ENCODE measurements at places on chromosomes 6 and 20.
A peak's percentile ranks its signal among the peaks of the same experiment; 100 is the strongest.

- no peak for DNase-seq
These were observed 736.4 kb upstream of the MARCKS start for GRCh38 chr6:113120582-113121285.

DNA sequence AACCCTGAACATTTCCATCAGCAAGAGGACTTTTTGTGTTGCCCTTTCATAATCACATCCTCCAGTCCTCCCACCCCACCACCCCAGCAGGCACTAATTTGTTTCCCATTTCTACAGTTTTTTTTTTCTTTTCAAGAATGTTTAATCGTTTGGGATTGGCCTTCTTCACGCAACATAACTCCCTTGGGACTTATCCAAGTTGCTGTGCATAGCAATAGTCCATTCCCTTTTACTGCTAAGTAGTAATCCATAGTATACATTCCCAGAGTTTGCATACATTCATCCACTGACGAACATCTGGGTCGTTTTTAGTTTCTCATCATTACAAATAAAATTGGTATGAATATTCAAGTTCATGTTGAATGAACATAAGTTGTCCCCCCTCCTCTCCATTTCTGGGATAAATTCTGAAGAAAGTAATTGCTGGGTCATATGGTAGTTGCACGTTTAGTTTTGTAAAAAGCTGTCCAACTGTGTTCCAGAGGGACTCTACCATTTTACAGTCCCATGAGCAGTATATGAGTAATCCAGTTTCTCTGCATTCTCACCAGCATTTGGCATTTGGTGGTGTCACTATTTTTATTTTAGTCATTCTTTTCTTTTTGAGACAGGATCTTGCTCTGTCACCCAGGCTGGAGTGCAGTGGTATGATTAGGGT is 90.8 kb downstream of the DOK5 start:
- no peak for DNase-seq

DNA sequence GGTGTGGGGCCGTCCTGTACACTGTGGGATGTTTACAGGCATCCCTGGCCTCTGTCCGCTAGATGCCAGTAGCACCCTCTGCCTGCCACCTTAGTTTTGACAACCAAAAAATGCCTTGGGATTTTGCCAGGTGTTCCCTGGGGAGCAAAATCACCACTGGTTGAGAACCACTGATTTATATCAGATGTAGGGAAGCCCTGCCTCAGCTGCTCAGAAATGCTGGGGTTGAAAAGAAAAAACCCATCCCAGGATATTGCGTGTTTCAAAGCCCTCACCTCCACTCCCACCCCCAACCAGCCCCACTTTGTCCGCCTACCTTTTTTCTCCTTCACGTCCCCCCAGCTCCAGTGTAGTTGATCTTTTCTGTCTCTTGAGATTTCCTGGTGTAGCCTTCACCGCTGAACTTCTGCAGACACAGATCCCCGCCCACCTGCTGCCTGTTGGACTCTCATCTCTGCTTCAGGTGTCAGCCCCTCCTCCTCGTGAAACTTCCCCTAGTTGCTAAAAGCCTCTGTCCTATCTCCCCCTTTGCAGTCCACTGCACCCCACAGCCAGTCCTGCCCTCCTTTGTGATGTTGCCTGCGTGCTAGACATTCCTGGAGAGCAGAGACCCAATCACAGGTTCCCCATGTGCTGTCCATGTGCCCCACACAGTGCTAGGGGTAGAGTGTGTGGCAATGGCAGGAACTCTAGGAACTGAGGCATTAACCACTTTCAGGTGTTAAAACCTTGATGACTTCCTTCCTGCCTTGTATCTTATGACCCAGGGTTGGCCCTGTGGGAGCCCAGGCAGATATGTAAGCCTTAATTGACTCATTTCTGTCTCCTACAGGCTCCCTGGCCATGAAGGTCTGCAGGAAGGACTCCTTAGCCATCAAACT is 98.9 kb downstream of the TBC1D7 start:
- no peak for DNase-seq

GRCh38 chr6:95127261-95127660 is 450.1 kb upstream of the MANEA start:
- no peak for DNase-seq

DNA sequence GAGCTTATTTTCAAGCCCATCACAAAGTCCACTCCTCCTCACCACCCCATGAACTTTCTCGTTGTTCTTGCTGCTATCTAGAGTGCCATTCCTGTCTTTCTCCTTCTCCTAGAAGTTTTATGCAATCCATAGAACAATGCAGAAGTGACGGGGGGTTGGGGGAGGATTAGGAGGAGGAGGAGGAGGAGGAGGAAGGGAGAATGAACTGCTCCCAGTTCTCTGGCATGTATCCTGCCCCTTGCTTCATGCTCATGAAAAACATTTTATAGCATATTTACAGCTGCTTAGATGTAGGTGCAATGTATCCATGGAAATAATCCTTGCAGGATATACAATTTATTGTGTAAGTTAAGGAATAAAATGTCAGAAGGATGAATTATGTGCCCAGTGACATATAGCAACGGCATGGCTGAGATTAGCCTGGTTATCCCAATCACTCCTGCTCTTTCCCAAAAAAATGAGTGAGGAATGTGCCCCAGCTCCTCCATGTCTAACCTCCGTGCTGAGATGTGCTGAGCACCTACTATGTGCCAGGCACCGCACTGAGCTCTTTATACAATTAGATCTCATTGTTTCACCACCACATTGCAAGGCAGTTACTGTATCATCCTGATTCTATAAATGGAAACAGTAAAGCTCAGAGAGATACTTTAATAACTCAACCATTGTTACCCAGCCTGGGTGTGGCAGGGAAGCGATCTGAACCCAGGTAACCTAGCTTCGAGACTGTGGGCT is 41.6 kb upstream of the TFAP2C start:
- DNase-seq, result no peak

DNA sequence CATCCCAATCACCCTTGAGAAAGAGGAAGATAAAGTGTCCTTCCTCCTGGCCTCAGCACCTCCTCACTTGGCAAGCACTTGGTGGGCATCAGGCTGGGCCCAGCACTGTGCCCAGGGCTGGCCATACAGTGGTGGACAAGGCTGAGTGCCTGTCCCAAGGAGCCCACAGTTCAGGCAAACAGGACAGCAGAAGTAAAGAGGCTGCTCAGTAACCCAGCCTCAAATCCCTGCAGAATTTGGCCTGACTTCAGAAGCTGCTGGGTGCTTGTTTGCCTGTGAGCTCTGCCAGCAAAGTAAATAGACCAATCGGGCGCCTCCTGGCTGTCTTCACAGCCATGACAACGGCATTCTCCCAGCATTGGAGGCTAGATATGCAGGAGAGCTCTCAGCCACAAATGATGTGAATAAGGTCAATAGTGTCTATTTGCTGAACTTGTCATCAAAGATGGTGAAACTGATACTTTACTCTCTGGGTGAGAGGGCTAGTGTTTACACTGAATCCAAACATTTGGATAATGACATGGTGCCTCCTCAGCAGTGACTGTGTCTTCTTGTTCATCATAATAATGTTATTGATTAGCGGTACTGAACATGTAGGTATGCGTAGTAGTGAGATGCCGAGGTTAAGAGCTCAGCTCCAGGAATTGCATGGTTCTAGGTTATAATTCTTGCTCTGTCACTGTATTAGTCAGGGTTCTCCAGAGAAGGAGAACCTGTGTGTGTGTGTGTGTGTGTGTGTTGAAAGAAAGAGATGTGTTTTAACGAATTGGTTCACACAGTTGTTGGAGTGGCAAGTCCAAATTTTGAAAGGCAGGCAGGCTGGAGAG is 36.9 kb upstream of the FANCE start:
- peak; percentile 23 for DNase-seq

Measured in inflammatory macrophage treated with lipopolysaccharide for 4 hours (primary cell).